ENCODE measurements at places on chromosomes 2 and 18.
A peak's percentile ranks its signal among the peaks of the same experiment; 100 is the strongest.

GRCh38 chr2:105237045-105237765, 4.3 kb upstream of the GPR45 start:
- DNase-seq = no peak

GRCh38 chr2:43262239-43262638, 35.8 kb upstream of the ZFP36L2 start:
- no peak for DNase-seq

DNA sequence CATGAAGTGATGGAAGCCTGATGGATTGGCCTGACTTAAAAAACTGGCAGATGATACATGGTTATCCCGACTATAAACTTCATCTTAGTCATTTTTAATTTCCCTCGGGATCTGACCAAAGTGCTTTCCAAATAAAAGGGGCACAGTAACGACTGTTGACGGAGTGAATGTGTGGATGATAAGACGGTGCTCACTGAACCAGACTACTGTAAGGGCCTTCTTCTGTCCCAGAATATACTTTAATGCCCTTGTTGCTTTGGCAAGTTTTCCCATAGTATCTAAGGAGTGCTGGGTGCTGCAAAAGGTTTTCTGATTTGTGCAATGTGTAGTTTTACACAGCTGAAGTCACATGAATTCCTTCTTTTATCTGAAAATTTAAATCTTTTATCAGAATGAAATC, 373.5 kb downstream of the DSEL start:
- no peak for DNase-seq

- no peak for DNase-seq
Observed at GRCh38 chr2:112529757-112530156, 12.5 kb upstream of the POLR1B start.

- DNase-seq = peak; percentile 70
Observed at GRCh38 chr2:165698444-165698884, 95.6 kb downstream of the GALNT3 start.

DNA sequence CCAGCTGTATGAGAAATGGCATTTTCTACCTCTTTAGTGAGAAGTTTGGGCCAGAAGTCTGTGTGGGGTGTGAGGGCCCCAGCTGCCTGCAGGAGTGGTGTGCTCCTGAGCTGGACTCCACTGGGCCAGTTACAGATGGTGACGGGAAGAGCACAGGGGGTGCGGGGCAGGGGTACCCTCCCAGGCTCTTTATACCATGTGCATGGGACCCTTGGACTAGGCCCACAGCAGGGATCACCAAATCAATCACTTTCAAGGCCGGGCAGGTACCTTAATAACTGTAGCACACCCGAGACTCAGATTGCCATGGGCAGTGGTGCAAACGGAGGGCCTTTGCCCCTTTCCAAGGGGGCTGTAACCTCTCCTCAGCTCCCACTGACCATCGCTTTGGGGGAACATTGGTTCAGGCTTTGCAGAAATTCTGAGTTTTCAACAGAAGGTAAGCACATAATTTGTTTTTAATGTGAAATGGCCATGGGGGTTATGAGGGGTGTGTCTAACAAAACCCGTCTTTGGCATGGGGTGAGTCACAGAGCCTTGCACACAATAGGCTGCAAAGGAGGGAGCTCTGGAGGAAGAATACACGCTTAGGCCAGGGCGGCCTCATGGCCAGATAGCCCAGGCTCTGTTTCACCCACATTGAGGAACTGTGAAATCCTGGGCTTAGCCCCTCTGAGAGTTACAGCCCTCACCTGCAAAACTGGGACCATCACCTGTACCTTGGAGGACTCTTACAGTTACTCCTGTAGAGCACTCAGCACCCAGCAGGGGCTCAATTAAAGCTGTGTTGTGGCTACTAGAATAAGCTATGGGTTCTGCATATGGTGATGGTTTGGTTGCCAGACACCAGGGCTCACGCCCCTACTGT, 141.0 kb upstream of the BCL2L11 start:
- DNase-seq = no peak

- no peak for DNase-seq
Observed at GRCh38 chr2:9897846-9898245, 53.6 kb upstream of the GRHL1 start.

DNA sequence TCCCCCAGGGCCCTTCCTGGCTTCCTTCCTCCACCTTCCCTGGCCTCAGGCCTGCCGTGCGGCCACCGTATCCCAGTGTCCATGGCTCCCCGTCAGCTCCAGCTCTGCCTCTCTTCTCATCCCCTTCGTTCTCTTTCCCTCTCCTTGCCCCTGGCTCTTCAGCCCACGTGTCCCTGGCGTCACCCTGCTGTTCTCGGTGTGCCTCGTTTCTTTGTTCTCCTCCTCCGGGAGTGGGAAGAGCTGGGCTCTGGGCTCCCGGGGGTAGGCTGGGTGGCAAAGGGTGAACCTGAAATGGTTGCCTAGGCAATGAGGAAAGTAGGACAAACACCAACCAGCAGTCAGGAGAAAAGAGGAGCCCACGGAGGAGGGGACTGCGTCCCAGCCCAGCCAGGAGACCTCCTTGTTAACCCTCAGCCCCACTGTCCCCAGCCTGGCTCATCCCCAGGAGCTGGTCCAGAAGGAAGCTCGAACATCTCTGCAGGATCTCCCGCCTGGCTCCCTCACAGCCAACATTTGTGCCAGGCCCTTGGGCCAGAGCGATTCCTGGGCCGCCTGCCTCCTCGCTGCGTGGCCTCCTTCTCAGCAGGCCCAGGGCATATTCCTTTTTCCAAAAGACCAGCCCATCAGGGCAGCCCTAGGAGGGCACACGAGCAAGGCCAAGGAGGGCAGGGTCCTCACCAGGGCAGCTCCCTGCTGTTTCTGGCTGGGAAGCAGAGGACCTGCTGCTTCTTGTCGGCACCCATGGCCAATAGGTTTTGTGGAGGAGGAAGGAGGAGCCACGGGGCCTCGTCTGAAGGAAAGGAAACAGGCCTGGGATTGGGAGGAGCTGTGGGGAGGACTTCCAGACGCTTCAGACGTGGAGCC, 30.9 kb upstream of the DNMT3A start:
- DNase-seq = no peak

DNA sequence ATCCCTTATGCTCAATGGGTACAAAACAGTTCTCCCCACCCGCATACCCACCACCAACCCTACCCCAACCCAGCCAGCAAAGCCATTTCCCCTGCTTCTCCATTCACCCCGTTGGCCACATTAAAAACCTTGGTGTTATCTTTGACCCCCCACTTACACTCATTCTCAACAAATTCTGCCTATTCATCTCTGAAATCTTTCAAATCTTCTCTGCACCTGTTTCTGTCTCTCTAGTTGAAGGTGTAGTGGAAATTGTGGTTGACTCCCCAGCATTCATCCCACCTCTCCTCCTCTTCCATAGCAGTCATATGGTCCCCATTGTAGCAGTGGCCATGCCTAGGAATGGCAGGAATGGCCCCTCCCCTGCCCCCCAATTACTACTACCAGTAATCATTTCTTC, 20.5 kb upstream of the TET3 start:
- DNase-seq = no peak

DNA sequence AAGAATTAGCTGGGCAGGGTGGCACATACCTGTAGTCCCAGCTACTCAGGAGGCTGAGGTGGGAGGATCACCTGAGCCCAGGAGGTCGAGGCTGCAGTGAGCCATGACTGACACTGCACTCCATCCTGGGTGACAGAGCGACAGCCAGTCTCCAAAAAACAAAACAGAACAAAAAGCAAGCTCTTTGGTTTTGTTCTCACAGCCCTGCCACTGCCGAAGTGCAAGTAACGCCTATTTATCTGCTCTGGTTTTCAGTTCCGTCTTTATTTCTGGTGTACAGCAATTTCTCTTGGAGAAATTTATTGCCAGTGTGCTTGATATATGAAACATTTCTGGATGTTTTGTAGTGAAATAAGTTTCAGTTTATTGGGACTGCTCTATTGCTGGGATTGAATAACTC, 61.9 kb downstream of the RAB10 start:
- DNase-seq = no peak

DNA sequence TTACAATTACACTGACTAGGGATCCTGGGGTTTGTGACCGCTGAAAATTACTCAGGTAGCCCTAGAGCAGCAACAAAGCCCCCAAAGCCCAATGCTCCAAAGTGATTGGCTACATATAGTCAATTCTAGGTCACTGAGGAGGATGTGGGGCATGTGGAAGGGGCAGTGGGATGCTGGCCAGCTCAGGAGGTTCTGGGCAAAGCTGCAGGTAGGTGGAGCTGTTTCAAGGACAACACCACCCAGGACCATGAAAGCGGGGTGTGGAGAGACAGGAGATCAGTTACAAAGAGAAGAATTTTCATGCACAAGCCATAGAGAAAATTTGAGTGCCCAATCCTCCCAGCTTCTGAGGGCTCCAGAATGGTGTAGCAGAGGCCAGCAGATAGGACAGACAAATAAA, 75.0 kb upstream of the CCDC85A start:
- DNase-seq = no peak

GRCh38 chr18:23406271-23406787, 46.8 kb upstream of the RIOK3 start:
- DNase-seq = no peak

GRCh38 chr2:173087214-173087581, 11.6 kb downstream of the MAP3K20 start:
- no peak for DNase-seq

GRCh38 chr2:27312152-27312551, 3.9 kb upstream of the UCN start:
- DNase-seq = no peak

- DNase-seq = peak; percentile 62
Observed at GRCh38 chr18:64017870-64018269, 48.0 kb downstream of the SERPINB8 start.

DNA sequence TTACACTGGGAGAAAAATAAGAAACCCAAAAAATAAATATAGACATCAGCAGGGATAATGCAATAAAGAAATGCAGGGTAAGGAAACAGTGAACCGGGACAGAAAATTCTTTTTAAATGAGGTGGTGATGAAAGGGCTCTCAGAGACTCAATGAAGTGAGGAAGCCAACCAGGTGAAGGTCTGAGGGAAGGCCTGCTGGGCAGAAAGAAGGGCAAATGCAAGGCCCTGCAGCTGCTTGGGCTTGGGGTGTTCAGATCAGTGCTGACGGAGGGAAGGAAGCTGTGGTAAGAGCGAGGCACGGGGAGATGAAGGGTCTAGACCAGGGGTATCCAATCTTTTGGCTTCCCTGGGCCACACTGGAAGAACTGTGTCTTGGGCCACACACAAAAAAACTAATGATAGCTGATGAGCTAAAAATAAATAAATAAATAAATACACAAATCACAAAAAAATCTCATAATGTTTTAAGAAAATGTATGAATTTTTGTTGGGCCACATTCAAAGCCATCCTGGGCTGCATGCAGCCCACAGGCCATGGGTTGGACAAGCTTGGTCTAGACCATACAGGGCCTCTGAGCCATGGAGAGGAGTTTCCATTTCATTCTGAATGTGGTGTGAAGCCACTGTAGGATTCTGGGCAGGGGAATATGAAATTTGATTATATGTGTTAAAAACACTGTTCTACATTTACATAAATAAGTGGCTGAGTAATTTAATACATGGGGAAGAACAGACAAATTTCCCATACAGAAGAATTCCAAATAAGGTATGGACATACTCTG, 96.3 kb upstream of the DNMT3A start:
- no peak for DNase-seq

DNA sequence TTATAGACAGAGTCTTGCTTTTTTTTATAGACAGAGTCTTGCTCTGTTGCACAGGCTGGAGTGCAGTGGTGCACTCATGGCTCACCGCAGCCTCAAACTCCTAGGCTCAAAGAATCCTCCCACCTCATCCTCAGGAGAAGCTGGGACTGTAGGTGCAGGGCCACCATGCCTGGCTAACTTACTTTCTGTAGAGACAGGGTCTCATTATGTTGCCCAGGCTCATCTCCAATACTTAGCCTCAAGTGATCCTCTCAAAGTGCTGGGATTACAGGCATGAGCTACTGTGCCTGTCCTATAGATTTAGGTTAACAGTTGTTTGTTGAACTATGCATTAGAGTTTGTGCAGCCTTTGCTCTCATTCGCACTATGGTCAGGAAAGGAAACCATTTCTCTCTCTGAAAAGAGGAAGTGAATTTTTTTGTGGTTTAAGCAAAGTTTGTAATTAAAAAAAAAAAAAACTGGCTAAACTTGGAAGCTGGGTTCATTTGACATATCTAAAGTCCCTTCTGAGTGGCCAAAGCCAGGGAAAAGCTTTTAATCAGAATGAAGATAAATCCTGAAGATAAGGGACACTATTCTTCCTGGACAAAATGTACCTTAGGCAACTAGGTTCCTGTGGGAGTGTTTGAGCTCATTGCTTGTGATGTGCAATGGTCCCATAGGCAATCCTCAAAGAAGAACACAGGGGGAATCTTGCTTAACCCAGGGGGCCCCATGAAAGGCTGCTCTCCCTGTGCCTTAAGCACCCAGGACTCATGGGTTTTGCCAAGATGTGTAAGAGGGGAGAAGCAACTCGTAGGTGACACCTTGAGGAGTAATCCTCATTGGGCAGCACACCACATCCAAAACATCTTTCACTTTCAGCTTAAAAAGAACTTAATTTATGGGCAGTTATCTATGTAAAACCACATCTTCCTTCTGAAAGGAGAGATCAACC, 201.7 kb downstream of the MREG start:
- peak; percentile 51 for DNase-seq

DNA sequence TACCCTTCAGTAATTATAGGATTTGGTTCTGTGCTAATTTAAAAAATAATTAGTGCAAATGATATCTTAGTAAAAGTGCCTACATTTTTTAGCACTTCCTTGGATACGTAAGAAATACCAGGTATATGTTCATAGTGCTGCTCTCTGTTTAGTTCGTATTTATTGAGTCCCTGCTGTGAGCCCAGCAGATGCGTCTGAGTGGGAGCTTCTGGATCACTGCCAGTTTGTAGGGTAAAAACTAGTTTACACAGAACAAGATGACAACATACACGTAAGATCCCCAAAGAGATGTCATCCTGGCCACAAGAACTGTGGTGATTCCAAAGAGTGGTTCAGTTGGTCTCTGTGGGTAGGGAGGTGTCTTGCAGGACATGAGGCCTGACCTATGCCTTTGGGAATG, 103.2 kb downstream of the CTIF start:
- no peak for DNase-seq

GRCh38 chr2:189548666-189549448, 31.7 kb downstream of the SLC40A1 start:
- no peak for DNase-seq

DNA sequence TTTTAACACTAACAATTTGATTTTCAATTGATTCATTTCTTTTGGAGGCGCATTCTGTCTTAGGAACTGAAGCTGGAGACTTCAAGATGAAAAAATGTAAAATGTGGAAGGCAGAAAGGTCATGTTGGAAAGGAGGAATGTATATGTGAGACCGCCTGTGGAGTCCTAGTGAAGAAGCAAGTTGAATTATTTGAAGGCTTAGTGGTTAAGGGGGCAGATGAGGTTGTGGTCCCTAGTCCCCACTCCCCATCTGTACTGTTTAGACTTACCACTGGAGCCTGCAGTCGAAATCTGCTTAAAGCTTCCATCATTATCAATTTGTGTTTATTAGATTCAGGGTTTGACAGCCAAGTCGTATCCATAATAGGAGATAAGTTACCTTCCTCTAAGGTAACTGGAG, 15.4 kb upstream of the MIB1 start:
- no peak for DNase-seq

DNA sequence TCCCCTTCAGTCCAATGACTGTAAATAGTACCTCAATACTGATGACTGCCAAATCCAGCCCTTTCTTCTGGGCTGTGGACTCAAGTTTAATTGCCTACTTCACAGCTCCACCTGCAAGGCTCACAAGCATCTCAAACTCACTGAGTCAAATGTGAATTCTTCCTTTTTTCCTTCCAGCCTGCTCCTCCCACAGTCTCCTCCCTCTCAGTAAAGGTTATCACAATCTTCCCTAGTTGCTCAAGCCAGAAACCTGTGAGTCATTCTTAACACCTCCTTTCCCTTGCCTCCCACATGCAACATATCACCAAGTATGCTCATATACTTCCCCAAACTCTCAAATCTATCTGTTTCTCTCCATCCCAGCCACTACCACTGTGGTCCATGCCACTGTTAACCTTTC, 3.7 kb upstream of the MFSD6 start:
- DNase-seq = no peak

Measured in hematopoietic multipotent progenitor cell (in vitro differentiated cells).